Uterus (tissue), 4 donors: ENCODE measurements at places on chromosomes 5 and 9.
A peak's percentile ranks its signal among the peaks of the same experiment; 100 is the strongest.

DNA sequence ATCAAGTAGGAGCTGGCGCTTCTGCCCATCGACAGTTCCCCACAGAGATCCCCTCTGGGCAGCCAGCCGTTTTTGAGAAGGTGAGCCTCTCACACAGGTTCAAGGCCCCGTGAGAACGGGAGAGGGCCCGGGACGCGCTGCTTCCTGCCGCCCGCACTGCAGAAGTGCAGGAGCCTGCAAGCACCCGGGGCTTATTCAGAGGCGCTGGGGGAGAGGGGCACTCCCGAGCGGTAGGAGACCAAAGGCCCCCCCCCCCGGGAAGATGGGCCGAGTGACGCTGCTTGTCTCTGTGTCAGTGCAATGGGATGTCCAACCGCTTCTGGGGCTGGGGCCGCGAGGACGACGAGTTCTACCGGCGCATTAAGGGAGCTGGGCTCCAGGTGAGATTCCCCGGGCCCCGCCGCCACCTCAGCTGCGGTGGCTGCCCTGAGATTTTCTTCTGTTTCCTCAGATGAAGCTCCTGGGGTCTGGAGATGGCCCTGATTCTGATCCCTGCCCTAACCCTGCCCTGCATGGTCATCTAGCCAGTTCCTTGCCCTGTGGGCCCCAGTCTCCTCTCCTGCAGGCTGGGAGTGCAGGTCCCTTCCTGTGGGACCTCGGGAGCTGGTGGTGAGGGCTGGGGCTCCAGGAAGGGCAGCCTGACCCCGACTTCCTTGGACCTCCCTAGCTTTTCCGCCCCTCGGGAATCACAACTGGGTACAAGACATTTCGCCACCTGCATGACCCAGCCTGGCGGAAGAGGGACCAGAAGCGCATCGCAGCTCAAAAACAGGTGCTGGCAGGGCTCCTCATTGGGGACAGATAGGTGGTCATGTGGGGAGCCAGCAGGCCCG, 8.5 kb downstream of the B4GALT7 start:
- no peak for DNase-seq

- no peak for DNase-seq
These were observed 68.5 kb downstream of the LMX1B start for GRCh38 chr9:126682113-126682810.

- no peak for DNase-seq
These were observed 396.1 kb upstream of the MPDZ start for GRCh38 chr9:13675638-13676000.

GRCh38 chr5:149302641-149303040, 31.0 kb downstream of the AFAP1L1 start:
- DNase-seq = no peak

- DNase-seq = peak; percentile 29
These were observed 294.9 kb downstream of the NR3C1 start for GRCh38 chr5:143108498-143109128.
